ENCODE measurements at places on chromosomes 2 and 18.

- DNase-seq: no peak
These were observed 76.2 kb downstream of the MAP3K20 start for GRCh38 chr2:173151671-173152401.

- no peak for DNase-seq
These were observed 19.1 kb downstream of the MAL start for GRCh38 chr2:95044601-95045000.

DNA sequence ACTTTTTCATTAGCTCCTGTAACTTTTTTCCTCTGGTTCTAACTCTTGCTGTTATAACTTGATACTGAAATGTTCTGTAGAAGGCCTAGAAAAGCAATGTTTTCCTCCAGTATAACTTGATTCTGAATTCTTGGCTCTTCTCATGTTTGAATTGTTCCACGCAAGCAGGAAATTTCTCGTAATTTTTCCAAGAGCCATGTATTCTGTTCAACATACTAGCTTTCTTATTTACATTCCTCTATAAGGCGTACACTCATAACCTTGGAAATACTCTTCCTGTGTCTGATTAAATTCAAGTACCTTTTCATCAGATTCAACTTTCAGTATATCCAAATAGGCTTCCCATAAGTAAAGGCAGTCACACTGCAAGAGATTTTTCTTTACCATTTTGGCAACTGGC is 109.1 kb downstream of the SMAD2 start:
- no peak for DNase-seq

- DNase-seq: no peak
These were observed 77.5 kb downstream of the EIF2AK3 start for GRCh38 chr2:88549616-88550292.

- no peak for DNase-seq
These were observed 46.7 kb downstream of the ARHGAP28 start for GRCh38 chr18:6776188-6776587.

GRCh38 chr2:133801946-133802345 is 233.7 kb upstream of the NCKAP5 start:
- no peak for DNase-seq

GRCh38 chr2:233093721-233094120 is 33.6 kb downstream of the INPP5D start:
- no peak for DNase-seq

- no peak for DNase-seq
These were observed 13.2 kb downstream of the CEP68 start for GRCh38 chr2:65069439-65069824.

DNA sequence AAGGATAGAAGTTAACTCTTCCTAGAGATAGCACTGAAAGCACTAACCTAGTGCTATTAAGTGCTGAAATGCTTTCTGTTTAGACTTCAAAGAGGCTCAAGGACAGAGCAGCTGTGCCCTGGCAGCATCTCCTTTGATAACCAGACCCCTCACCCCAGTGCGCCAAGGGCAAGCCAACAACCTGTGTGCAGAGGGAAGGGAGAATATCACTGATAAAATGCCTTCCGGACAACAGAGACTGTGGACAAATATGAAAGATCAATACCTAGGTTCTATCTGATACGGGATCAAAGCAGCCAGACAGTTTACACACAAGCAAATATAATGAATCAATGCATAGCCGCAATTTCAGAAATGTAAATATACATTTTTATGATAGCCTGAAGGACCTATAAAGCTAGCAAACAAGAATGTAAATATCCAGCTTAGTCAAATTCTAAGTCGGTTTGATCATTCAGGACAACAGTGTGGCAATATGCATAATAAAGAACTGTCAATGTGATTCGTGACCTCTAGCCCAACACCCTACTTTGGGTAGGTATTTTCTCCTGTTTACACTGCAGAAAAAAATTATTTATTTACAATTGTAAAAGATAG is 91.8 kb upstream of the RFX8 start:
- no peak for DNase-seq

GRCh38 chr2:73503992-73504570 is 118.4 kb downstream of the ALMS1 start:
- no peak for DNase-seq

- DNase-seq: no peak
These were observed 130.1 kb downstream of the SLC8A1 start for GRCh38 chr2:40321822-40322221.

DNA sequence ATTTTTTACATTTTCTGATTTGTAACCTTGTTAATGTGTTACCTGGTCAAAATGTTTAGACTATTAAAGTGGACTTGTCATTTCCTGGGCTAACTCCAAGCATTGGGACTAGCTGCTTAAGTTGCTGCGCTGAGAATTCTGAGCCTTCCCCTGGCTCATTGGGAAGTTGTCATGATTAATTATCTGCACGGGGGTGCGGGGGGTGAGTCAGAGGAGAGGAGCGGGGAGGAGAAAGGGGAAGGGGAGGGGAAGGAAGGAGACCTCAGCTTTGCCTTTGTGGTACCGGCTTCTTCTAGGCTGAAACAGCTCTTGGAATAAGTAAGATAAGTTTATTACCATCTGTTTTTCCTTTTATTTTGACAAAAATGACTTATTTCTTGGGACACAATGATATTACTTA is 52.9 kb upstream of the APCDD1 start:
- DNase-seq: no peak

DNA sequence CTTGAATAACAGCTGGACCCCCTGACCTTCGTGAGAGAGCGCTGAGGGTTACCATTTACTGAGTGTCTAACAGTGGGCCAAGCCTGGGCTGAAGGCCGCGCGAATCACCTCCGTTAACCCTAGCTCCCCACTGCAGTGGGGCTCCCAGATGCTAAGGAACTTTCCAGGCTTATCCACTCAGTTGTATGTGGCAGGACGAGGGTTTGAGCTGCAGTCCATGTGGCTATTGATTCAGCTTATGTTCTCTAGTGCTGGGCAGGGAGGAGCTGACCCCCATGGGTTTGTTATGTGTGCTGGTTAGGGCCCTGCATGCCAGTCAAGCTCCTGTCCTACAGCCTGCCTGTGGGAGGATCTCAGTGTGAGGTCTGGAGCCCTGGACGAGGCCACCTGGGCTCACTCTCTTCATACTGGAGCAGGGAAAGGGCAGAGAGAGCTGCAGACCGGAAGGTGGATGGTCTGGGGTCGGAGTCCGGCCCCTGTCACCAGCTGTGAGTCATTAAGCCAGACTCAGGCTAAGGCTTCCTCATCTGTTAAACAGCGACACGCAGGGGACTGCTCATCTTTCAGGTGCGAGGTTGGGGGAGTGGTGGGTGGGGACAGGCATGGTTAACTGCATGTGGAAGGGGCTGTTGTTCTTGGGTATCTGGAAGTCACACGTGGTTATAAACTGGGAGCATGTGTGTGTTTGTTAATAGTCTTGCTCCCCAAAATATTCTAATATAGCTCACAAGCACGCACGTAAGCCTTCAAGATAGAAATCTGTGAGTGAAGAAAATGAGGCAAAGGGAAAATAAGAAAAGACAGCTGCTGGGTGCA is 6.6 kb downstream of the PSD4 start:
- no peak for DNase-seq

GRCh38 chr18:51617167-51617566 is 419.7 kb upstream of the MEX3C start:
- no peak for DNase-seq

DNA sequence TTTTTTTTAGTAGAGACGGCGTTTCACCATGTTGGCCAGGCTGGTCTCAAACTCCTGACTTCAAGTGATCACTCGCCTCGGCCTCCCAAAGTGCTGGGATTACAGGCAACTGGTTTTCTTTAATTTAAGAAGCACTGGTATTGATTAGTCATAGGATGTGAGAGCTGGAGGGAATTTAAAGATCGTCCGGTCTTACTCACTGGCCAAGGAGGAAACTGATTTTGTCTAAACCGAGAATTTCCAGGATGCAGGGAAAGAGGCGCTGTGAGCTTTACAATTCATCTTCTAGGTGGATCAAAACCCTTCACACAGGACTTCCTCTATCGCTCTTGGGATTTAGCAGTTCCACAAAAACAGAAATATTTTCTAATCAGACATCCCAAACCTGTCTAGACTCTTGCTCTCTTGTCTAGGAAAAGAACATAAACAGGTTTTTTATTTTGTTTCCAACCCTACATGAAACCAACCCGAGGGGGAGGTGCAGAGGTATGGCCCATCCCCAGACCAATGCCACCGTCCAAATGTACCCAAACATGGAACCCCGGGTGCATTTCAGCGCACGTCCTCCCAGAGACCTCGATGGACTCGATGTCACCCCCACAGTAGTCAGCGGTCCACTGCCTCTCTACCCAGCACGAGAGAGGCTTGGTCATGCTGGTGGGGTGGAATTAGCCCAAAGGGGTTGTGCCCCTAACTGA is 12.5 kb upstream of the TUBB6 start:
- no peak for DNase-seq

- DNase-seq: no peak
These were observed 116.2 kb downstream of the SMAD7 start for GRCh38 chr18:48834413-48835031.

DNA sequence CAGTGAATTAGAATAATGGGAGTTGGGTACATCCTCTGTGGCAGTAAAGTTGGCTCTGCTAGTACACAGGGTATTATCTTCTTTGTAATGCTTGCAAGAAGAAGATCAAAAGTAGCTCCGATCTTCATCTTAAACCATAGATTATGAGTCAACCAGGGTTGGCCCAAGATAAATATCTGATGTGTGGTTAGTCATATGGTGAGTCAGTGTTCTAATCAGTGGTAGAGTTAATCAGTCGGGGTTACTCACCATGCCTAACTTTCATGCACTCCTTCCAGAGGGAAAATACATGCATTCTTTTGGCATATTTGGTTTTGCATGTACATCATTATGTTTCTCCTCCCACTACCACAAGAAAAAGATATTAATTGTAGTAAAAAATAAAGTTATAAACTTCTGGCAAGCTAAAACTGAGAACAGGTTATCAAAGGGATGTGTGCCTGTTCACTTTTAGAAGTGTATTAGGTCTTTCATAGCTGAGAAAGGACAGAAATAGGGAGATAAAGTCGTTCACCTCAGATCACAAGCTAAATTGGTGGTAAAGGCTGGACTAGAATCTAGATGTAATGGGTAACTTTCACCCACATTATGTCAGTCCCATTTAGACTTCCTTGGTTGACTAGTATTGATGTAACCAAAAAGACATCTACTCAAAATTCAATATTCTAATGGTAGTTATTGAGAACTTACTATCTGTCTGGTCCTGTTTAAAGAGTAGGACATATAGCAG is 684.4 kb downstream of the IRS1 start:
- no peak for DNase-seq

- no peak for DNase-seq
These were observed 47.2 kb downstream of the VAPA start for GRCh38 chr18:9961041-9961440.

- no peak for DNase-seq
These were observed 18.0 kb downstream of the LRPPRC start for GRCh38 chr2:43977677-43978375.
